Airway epithelial cell (primary cell): ENCODE measurements at places on chromosomes 7 and 10. TPM values are rescaled to one million over a fixed set of nuclear protein-coding genes. Genes with fewer than 3 reads are reported as not detected.

The GPC2 gene
- 1.9 and 2.5 TPM in 2 replicates for total RNA-seq

The NUTM2A gene
- total RNA-seq, result 0.93 and 2.4 TPM in 2 replicates

The ZNF727 gene
- total RNA-seq, result not detected in 2 replicates

The WEE2 gene
- total RNA-seq, result not detected in 2 replicates
